ENCODE measurements at places on chromosomes 7 and 10.

- DNase-seq: no peak
Measured at GRCh38 chr10:34347131-34347530, 468.0 kb downstream of the PARD3 start.

DNA sequence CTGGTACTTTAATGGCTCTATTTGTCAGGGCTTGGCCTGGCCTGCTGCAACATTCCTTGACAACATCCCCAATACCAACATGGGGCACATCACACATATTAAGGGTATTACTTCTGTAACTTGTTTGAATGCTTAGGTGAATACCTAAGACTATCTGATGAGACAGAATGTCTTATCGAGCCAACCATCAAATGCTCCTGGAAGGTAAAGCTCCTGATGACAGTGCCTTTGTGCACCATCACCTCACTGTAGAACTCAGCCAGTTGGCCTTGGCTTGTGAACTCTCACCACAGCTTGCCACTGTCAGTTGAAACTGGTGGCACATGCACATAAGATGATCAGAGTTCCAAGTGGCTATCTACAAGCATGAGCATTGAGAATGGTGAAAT, 3.7 kb upstream of the MYO1G start:
- no peak for DNase-seq

DNA sequence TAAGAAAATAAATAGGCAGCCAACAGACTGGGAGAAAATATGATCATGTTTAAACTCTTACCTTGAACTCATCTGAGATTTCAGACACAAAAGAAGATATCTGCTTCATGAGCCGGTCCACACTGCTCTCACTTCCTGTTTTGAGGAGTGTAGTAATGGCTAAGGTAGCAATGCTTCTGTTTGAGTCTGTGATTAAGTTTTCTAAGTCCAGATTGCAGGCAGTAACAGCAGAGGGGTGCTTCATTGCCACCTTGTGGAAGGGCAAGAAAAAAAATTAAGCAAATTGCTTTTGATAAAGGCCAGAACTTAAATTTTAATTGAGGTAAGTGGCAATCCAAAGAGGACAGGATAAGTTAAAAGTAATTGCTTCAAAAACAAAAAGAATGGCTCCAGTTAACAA, 69.1 kb downstream of the MEST start:
- DNase-seq: peak; percentile 32

DNA sequence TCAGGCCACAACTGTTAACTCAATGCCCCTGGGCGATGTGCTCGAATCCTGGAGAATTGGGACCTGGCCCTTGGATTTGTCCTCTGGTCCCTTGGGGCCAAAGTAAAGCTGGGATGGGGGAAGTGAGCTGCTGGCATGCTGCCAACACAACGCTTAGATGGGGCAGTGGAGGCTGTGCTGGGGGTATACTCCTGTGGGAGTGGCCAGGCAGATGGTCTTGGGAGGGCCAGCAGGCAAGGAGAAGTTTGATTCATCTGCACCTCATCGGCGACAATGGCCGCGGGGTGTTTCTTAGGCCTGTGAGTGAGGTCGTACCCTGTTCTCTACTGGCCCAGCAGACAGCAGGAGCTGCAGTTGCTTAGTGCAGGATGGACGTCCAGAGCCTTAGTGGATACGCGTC, 139.0 kb upstream of the MTPN start:
- DNase-seq: no peak

DNA sequence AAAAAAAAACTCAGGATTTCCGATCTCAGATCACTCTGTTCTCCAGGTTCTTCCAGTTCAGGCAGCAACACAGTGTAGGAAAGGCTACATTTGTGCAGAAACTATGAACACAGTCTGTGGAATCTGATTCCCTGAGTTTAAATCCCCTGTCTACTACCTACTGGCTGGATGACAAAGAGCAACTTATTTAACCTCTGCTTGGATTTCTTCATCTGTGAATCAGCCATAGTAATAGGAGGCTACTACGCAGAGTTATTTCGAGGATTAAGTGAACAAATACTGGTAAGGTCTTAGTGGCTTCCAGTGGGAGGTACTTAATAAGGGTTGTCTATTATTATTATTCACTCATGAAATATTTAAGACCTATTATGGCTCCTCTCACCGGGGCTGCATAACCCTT, 44.3 kb upstream of the PDCD4 start:
- no peak for DNase-seq

Measured in HL-60 (cell line).